Central memory CD4-positive, alpha-beta T cell (primary cell): ENCODE measurements at places on chromosomes 2 and 18.

DNA sequence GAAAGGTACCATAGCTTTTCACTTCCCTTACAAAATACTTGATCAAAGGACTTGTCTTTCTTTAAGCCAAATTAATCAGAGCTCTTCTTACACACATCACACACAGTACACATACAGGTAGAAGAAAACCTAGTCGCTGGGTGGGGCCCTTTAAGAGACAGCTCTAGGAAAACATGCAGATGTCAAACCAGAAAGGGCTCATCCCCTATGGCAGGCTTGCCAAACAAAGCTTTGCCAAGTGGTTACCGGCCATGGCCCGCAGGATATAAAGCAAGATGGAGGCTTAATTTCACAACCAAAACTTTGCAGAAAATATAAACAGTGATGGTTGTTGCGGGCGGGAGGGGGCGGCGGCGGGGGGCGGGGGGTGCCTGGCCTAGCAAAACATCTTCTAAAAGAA, 2156.0 kb upstream of the PIK3C3 start:
- no peak for DNase-seq

DNA sequence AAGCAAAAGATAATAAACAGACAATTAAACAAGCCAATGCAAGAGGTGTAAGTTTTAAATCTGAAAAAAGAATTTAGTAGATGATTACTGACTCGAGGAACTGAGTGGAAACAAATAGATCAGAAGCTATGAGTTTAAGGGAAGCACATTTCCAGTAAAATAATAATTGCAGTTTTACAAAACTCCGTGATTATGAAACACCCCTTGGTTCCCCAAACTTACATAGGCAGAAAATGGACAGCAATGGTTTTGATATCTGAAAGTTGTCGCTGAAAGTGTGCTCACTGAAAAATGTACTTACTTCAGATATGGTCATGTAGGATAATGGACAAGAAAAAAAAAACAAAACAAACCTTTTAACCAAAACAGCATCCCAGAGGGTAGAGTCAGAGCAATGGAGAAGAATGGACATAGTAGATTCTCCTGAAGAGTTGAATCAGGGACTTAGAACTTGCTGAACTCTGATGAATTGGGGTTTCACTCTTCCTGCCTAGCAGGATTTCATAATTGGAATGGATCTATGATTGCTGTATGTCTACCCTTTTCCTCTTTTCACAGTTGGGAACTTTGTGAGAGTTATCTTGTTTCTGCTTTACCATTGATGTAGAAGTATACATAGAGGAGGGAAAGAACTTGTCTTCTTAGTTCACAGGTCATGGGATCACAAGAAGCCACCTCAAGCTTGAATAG, 305.6 kb upstream of the ZEB2 start:
- no peak for DNase-seq

GRCh38 chr2:149894760-149895159, 307.2 kb upstream of the MMADHC start:
- no peak for DNase-seq

- no peak for DNase-seq
Observed at GRCh38 chr2:71939588-71940535, 207.8 kb downstream of the CYP26B1 start.

DNA sequence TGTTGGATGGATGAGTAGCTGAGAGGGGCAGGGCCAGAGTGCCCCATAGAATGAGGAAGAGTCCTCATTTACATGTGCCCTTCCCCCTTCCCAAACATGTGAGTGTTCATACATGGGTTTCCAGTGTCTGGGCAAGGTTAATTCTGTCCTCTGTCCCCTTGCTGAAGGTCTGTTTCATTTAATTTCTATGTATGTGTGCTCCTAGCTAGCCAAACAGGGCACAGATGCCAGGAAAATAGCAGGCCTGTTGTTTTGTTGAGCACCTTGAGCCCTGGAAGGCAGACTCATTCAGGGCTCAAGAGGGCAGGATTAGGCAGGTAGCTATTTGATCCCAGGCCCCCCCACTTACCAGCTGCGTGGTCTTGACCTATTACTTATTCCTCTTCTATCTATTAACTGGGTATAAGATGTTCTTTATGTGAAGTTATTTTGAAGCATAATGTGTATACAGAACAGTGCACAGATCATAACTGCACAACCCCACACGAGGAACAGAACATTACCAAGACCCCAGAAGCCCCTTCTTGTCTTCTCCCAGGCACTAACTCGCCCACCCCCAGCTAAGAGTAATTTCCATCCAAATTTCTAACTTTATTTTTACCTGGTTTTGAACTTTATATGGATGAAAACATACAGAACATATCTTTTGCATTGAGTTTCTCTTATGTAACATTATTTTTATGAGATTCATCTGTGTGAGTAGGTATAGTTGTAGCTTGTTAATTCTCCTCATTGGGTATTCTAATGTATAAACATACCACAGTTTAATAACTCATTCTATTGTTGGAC, 164.3 kb downstream of the RPIA start:
- DNase-seq: no peak

- no peak for DNase-seq
Observed at GRCh38 chr2:226544596-226545210, 254.9 kb downstream of the IRS1 start.

DNA sequence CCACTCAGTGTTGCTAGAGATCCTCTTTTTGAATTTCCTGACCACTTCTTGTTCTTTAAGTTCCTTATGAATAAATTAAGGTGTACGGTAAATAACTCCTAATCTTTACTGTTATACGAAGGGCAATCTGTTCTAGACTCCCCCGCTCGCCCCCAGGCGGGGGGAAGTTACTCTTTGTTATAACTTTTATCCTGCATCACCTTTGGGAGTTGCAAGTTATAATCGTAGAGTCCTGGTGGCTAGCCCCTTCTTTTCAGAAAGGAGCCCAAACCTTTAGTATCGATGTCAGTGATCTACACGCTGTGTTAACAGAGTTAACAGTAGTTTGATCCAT, 652 bp downstream of the GCA start:
- no peak for DNase-seq
